Urinary bladder (tissue), 4 donors: ENCODE measurements at places on chromosomes 7 and 10. TPM values are rescaled to one million over a fixed set of nuclear protein-coding genes. Genes with fewer than 3 reads are reported as not detected.

- DNase-seq: no peak
These were observed 7.0 kb upstream of the TET1 start for GRCh38 chr10:68553138-68553537.

- no peak for DNase-seq
These were observed 178.1 kb upstream of the PPP2R2D start for GRCh38 chr10:131722525-131723264.

The CRPPA gene
- total RNA-seq: 15.4 TPM

The SNCG gene
- total RNA-seq: 69.2 TPM

GRCh38 chr7:80370587-80370986 is 141.3 kb downstream of the GNAT3 start:
- DNase-seq: no peak

DNA sequence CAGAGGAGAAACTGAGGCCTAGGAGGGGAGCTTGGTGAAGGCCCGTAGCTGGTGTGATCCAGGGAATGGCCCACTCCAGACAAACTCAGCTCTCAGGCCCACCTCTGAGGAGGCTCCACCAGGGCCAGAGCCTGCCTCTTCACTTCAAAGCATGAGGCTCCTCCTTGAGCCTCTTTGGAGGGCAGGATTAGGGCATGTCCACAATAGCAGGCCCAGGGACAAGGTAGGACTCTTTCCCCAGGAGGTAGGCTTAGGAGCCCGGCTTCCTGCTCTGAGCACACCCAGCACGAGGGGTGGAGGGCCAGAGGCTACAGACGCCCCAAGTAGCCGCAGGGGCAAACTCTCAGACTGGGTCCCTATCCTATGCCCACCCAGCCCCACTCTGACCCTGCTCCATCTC is 164.6 kb upstream of the ZMIZ1 start:
- DNase-seq: no peak

DNA sequence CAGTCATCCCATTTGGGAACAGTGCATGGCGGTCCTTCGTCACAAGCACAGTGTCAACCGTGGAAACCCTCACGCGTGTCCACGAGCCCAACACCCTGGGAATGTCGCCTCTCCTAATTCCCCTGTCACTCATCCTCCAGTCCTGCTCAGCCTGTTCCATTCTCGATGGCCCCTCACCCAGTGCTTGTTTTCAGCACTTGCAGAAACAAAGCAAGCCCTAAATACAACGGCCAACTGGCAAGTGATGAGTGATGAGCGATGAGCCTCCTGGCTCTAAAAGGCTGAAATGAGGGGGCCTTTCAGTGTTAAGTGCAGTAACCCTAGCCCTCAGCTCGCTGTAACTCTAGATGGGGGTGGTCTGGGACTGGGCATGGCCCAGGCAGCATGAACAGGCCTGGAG is 22.6 kb downstream of the NKX2-3 start:
- DNase-seq: no peak

DNA sequence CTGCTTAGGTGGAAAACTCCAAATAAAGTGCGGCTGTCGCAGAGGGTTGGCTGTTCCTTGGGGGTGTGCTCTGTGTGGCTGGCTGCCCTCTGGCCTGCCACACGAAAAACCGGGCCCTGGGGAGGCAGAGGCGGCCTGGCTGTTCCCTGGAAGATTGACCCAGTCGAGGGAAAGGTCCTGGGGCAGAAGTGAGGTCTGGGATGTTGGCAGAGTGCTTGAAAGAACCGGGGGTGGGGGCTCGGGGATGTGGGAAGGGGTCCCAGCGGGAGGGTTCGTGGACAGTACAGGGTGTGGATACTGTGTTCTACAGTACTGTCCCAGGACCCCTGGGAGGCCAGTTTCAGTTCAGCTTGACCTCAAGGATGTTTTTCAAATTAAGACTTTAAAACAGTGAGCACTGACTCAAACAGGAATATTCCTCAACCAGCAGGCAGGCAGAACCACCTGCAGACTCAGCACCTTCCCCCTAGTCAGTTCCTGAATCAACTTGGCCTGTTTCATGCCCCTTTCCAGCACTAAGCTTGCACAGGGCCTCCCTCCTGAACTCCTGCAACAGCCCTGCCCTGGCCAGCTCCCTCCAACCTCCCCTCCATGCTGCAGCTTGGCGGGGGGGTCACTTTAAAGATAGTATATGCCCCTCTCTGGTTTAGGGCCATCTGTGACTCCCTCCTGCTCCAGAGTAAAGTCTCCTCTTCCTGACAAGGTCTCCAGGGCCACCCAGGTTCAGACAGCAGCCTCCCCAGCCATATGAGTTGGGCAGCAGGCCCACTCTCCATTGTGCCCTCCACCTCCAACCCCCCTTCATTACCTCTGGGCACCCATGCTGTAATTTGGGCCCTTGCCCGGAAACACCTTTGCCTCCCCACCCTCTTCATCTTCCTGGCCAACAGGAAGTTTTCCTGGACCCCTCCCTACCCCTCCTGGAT is 3.2 kb upstream of the ATP6V1F start:
- DNase-seq: no peak

- DNase-seq: no peak
These were observed 25.6 kb upstream of the ELFN1 start for GRCh38 chr7:1644341-1645070.

The VGF gene
- not detected for total RNA-seq

GRCh38 chr10:21329995-21330627 is 195.4 kb downstream of the SKIDA1 start:
- no peak for DNase-seq

DNA sequence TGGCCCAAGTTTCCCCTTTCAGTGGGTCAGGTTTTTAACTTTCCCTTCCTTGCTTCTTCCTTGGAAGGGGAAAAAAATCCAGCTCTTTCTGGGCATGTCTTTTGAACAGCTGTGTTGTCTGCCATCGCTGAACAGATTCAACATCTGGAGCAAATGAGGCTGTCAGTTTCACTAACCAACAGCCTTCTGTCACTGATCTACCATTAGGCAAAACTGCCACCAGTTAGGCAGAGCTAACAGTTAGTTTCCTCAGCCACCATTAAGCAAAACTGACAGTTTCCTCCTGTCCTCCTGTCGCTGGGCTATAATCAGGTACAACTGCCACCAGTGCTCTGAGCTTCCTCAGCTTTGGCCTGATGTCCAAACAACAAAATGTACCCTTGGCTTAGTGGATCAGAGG is 81.9 kb downstream of the NPTX2 start:
- no peak for DNase-seq

GRCh38 chr10:22253580-22253882 is 35.7 kb upstream of the EBLN1 start:
- DNase-seq: no peak

- no peak for DNase-seq
These were observed 58.2 kb upstream of the SLC25A13 start for GRCh38 chr7:96380111-96380512.

- no peak for DNase-seq
These were observed 343.3 kb downstream of the GRID1 start for GRCh38 chr10:86023336-86023735.

GRCh38 chr10:72730479-72730878 is 38.5 kb downstream of the MCU start:
- no peak for DNase-seq

- no peak for DNase-seq
These were observed 26.7 kb upstream of the CD36 start for GRCh38 chr7:80611779-80612178.

DNA sequence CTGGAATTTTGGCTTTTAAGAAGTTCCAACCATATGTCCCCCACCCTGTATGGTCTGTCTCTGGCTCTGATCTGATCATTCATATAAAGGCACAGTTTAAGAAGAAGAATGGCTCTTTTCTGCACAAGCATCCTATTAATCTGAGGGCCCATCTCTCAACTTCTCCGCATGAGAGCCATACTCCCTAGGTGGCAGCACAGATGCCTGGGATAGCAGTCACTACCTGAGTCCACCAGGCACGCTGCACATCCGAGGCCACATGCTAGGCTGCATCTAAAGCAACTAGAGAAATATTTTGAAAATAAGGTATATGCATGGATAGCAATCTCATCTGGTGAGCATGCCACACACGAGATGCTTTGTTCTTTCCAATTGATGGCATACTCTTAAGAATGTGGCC is 565.5 kb downstream of the PARD3 start:
- DNase-seq: no peak

The PRKAR1B gene
- 12.3 TPM for total RNA-seq

GRCh38 chr10:83978681-83979383 is 160.5 kb upstream of the GHITM start:
- DNase-seq: no peak

DNA sequence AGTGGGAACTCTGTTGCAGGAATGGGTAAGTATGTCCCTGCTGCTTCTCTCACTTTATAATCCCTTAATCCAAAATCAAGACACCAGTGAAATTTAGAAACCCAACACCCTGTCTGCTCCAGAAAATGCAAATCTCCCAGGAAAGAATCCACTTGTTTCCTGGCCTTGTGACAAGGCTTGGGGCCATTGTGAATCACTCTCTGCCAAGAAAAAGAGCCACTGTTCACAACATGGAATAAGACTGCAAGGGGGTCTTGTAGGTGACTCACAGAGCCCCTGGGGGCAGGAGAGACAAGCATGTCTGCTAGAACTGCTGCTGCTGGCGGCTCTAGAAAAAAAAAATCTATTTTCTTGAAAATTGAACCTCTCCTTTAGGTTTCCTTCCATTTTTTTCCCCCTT is 191.2 kb downstream of the SORCS1 start:
- no peak for DNase-seq

The ZNF800 gene
- 42.5 TPM for total RNA-seq

The GRID2IP gene
- 0.32 TPM for total RNA-seq

GRCh38 chr10:32985775-32986350 is 27.8 kb upstream of the ITGB1 start:
- no peak for DNase-seq

The DYDC2 gene
- not detected for total RNA-seq

DNA sequence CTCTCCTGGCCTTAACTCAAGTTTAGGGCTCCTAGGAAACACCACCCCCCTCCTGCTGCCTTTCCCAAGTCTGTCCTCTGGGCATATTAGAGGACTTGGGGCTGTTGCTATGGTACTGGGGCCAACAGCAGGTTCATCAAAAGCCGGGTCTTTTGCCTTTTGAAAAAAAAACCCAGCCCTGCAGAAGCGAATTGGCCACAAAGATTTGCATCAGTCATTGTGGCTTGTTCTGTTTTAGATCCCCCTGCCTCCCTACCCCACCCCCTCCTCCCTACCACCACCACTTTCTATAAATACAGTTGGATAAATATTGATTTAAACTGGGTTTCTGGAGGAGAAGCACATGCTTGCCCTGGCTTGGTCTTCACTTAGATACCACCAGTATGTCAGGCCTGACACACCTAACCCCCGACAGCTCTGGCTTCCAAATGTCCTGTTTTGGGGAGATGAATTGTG is 7.0 kb downstream of the MXI1 start:
- no peak for DNase-seq

DNA sequence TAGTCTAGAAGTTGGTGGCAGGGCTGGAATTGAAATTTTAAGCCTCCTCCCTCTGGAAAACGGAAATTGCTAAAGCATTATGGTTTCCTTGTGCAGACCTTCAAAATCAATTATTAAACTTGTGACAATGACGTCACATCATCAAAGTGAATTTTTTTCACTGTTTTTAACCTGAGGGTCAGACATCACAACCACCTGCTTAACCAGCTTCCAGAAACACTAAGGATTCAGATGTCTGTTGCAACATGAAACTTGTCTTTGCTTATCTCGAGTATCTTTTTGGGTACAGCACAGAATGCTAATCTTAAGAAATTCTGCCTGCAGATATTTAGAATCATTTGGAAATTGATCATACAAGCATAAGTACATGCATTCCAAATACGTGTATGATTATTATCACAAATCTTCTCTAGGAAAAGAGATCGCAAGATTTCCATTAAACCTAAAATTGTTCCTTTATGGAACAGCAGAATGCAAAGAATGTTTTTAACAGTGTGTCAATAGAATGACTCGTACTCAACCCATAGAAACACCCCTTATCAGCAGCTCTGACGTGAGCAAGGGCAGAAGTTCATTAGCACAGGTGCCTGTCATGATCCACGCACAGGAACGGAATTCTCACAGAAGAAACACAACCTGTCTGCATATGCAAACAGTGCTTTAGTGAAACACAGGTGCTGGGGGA is 4.1 kb upstream of the GTPBP4 start:
- DNase-seq: peak; percentile 25

DNA sequence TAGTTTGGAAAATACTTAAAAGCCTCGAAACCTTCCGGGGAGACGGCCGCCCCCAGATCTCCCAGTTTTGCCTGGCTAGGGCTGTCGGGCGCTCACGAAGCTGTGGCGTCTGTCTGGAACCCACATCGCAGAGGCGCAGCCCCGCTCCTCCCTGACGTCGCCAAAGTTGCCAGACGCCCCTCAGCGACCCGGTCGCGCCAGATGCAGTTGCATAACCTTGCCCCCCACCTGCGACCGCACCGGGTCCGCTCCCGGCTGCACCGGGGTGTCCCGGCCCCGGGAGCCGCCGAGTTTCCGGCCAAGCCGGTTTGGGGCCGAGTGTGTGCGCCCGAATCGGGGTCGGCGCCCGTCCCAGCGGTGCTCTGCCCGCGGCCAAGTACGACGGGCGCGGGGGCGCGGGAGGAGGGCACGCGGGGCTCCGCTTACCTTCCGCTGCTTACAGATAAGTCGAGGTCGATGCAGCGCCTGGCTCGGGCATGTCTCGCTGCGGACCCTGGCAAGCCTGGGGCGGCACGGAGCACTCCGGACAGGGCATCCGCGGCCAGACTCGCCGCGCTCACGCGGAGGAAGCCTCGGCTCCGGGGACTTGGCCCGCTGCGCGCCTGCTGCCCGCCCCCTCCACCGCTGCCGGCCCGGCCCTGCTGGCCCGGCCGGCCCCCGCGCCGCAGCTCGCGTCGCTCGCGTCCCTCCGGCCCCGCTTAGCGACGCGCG is 665 bp downstream of the INSYN2A start:
- no peak for DNase-seq

- DNase-seq: peak; percentile 51
These were observed 675.4 kb upstream of the FOXK1 start for GRCh38 chr7:4006687-4007086.

GRCh38 chr10:50347394-50347802 is 96.1 kb upstream of the ASAH2 start:
- no peak for DNase-seq

The ACSM6 gene
- total RNA-seq: 0.48 TPM

- DNase-seq: no peak
These were observed 70.7 kb downstream of the CABCOCO1 start for GRCh38 chr10:61733358-61733940.

DNA sequence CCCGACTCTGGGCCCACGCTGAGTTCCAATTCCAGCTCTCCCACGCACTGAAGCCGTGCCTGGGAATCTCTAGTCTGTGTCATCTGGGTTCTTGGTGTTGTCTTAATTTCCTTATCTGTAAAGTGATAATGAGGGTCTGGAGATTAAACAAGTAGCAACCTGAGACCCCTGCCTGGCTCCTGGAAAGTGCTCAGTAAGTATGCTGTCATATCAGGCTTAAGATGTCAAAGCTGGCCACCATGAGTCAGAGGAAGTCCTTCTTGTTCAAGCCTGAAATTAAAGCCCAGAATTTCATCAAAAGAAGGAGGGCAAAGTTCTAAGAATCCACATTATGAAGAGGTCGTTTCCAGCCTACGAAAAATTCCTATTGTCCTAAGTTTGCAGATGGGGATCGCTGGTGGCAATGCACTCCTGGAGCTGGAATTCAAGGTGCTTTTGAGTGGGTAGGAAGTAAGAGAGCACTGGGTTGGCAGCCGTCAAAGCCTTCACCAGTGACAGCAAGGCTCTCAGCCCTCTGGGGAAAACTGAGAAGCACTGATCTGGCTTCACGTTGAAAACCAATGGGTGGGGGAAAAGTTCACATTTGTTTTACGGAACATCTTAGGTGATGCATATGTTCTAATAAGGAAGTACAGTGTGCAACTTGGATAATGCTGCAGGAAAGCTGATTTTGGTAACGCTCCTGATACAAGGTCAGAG is 50.3 kb upstream of the NCAPG2 start:
- no peak for DNase-seq
